ENCODE measurements at places on chromosomes 3 and 15.

DNA sequence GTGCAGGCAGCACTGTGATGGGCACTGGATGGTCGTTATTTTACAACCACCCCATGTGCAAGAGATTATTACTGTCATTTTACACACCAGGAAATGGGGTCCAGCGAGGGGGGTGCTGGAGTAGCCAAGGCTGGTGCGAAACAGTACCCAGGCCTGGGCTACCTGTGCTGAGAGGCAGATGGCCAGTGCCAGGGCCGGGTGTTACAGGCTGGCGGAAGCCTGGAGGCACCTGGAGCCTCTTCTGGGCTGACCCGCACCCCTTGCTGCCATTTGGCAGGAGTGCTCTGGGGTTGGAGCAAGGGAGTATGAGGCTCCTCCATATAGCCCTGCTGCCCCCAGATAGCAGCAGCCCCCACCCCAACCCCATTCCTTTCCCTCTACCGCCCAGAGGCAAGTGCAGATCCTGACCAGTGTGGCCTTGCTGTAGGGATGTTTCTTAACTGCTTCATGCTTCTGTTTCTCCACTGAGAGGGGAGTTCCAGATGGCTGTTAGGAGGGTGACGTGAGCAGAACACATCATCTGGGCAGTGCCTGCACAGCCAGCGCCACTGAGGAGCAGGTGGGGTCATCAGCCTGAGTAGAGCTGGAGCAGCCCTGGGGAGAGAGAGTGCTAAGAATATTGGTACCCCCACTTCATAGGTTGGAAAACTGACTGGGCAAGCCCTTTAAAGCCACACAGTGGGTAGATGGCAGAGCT, 15.3 kb downstream of the SNX33 start:
- DNase-seq, result no peak

GRCh38 chr3:99931059-99931458, 113.4 kb downstream of the CMSS1 start:
- DNase-seq, result no peak

GRCh38 chr15:77384086-77384485, 35.8 kb downstream of the PEAK1 start:
- DNase-seq, result no peak

- DNase-seq, result no peak
Measured at GRCh38 chr3:66803721-66804695, 194.1 kb upstream of the KBTBD8 start.

DNA sequence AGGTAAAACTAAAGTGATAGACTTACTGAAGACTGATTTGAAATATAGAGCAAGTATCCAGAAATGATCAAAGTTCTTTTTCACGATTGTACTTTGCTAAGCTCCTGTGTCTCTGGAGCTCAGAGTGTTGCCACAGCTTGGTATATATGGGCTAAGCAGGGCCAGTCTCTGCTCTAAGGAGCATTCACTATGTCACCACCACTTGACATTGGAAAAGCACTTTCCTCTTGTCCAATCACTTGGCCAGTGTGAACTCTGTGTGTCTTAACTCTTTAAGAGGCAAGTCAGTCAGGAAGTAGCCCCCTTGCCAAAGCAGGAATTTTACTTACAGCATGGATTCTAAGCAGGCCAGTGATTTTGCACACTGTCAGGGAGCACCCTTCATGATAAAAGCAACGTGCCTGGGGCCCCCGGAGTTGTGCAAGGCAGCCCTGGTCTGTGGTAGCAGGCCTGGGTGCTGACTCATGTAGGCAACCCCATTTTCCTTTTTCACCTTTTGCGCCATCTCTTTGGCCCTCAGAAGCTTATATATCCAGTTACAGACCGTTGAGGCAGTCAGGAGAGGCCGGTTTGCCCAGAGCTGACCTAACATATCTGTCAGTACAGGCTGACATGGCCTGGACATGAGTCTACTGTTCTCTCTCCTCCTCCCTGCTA, 73.0 kb downstream of the HCN4 start:
- DNase-seq, result no peak

DNA sequence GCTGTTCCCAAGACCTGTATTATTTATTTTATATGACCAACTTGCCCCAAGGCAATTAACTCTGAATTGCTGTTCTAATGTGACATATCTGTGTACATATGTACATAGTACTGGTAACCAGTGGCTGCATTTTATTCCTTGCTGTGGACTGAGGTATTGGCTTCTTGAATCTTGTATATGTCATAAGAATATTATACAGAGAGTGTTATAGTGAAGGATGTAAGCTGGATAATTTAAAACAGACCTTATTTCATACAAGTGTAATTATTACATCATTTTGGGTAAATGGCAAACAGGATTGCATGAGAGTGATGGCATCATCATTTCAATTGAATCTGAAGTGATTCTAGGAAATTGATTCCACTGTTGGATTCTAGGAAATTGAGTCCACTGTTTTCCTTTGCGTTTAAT, 32.9 kb downstream of the B3GALNT1 start:
- DNase-seq, result no peak

DNA sequence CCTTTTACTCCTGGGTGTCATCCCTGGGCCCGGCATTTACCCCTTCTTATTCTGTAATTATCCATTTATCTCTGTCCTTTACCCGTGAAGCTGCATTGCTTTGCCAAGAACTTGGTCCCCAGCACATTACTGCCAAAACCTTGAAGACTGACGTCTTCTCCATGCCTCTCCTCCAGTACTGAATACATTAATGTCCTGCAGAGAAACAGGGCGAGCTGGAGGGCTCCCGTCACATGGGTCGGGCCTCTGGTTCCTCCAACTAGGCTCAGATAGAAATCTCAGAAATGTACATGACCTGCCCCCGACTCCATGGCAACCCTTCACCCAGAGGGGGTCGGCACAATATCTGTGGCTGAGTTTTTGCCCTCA, 445 bp downstream of the EFCAB12 start:
- DNase-seq, result no peak

DNA sequence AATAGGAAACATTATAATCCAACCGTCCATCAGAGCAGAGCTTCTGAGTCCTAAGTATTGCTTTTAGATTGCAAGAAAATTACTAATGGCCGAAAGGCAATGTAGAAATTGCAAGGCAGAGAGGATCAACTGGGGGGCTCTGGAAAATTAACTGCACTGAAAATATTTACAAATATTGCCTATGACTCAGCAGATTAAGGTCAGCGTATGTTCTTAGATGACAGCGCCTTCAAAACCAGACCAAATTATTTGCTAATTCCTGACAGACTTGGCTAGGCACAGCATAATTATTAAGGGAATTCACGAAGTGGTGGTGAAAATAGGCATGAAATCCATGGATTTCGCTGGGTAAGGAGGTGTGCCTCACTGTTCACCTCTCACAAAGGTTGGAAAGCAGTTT, 947.7 kb downstream of the TUSC7 start:
- DNase-seq, result no peak

DNA sequence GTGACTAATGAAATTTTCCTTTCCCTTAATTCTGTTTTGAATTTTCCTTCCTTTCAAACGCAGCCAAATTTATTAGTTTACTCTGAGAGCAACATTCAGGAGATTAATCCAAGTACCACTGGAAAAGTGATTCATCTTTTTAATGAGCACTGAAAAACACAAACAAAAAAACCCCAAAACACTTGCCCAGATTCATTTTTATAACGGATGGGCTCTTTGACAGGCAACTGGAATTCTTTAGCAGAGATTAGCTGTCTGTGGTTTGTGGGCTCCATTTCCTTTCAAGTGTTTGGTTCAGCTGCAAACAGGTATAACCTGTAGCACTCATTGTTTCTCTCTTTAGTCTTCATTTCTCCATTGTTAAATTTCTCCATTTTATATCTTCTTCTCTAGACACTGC, 3.1 kb upstream of the POLR2M start:
- no peak for DNase-seq

- no peak for DNase-seq
Measured at GRCh38 chr15:42499858-42500609, 4.6 kb downstream of the SNAP23 start.

GRCh38 chr3:141735176-141735575, 2.9 kb upstream of the RNF7 start:
- no peak for DNase-seq

- DNase-seq, result no peak
Measured at GRCh38 chr3:143418391-143418790, 298.8 kb downstream of the CHST2 start.

DNA sequence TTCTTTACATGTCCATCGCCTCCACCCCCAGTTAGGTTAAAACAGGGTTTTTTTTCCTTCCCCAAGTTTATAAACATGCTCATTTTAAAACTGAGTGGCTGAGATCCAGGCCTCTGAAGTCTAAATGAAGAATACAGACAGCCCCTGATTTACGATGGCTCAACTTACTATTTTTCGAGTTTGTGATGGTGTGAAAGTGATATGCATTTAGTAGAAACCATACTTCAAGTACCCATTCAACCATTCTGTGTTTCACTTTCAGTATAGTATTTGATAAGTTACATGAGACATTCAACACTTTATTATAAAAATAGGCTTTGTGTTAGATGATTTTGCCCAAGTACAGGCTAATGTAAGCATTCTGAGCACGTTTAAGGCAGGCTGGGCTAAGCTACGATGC, 30.5 kb upstream of the GNB5 start:
- no peak for DNase-seq

DNA sequence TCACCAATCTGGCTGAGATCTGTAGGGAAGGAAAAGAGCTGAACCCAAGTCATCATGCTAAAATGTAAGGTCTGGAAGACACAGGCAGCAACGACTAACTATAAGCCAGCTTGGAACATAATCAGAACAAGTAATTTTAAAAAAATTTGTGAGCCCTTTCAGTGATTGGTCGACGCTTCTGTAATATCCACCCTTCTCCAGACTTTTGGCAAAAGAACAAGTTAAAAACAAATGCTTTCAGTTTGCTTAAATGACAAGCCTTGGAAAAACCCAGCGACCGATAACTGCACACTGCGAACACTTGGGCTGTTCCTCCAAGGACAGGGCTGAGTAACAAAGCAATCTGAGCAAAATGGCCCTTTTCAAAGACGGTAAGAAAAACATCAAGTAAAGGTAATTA, 49.6 kb downstream of the PCSK6 start:
- no peak for DNase-seq

GRCh38 chr15:100483370-100483769, 45.4 kb downstream of the CERS3 start:
- DNase-seq, result no peak

DNA sequence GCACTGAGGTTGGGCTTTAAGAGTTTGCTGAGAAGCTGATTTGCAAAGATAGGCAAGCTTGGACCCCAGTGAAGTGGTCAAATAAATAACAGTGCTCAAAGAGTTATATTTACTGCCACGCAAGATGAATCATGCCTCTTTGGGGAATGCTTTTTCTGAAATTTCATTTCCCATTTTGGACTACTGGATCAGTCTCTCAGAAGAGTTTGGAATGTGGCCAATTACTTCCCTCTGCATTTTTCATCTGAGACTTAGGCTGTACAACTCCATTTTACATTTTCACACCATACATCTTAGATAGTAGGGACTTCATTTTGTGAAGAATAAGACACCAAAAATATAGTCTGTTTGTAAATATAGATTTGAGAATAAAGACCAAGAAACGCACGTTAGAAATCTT, 419.7 kb downstream of the FGF12 start:
- DNase-seq, result no peak

DNA sequence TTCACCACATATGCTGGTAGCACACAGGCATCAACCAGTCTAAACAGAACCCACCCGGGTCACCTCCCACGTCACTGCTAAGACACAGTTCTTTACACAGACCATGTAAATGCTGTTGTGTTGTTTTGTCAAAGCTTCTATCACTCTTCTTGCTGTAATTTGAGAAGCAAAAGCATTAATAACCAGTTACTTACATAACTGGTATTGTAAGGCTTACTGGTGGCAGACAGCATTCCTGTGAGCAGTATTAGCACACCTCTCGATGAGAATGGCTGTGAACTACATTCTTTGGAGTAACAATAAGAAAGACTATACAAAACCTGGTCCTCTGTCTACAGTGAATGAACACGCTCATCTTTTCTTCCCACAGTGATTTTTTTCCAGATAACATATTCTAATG, 479.2 kb downstream of the LPP start:
- DNase-seq, result no peak

DNA sequence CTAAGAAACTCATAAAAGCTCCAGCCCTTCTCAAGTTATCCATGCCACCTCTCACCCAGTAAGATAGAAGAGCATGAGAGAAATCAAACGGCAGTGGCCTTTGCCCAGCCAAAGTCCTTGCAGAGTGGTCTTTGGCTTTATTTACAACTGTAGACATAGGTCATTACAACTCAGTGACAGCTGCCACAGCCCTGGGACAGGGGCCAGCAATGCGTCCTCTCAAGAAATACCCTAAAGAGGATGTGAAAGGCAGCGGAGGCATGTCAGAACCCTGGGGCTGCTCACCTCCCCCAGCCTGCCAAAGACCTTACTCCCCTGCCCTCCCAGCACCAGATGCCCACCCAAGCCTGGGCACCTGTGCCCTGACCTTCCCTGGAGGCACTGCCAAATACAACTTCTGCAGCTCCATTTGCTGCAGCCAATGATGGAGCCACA, 6.3 kb downstream of the ACAA1 start:
- DNase-seq, result no peak

GRCh38 chr3:47430606-47431005, 45.1 kb downstream of the SCAP start:
- DNase-seq, result no peak

DNA sequence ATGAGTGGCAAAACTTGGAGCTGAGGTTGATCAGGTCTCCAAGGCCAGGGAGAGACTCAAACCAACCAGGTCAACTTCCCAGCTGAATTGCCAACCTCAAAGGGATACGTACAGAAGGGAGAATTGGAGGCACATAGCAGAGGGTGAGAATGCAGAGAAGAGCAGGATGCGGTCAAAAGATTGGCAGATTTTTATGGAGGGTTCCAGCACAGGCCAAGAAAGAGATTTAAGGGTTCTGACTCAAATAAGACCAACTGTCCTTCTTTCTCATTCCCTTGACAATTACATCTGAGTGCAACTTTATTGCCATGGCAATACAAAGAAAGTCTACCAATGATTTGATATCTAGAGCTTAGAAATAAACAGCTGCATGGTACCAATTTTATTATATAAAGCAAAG, 33.2 kb downstream of the SCG5 start:
- no peak for DNase-seq

GRCh38 chr3:98172621-98173020, 6.1 kb downstream of the OR5H15 start:
- DNase-seq, result no peak

DNA sequence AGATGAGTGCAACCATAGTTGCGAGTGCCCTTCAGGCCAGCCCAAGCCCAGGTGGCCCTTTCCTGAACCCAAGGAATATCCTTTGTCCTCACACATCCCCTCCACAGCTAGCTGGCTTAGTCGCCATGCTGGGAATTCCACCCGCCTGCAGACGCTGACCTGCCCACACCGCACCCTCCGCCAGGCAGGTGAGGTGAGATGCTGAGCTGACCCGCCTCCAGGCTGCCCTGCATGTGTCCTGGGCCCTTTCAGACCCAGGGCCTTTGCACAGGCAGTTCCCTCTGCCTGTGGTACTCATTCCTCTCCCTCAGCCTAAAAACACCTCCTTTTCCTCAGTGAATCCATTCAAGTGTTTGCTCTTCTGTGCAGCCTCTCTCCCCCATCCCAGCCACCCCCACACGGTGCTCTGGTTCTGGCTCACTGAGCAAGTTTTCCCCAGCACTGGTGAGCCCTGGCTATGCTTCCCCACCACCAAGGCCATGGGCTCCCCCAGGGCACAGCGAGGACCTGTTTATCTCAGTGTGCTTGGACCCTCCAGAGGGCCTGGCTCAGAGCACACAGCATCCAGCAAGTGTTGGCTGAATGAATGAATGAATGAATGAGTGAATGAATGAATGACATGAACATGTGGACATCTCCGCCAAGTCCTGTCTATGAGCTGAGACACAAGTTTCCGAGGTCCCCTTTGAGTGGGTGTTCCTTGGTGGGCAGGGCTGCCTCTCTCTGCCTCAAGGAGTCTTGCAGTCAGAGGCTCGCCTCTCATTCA, 33.0 kb upstream of the LINGO1 start:
- no peak for DNase-seq

- no peak for DNase-seq
Measured at GRCh38 chr3:10206166-10206511, 41.4 kb downstream of the IRAK2 start.
